Vagina (tissue), 2 donors: ENCODE measurements at places on chromosomes 6 and 20. TPM values are rescaled to one million over a fixed set of nuclear protein-coding genes. Genes with fewer than 3 reads are reported as not detected.

DNA sequence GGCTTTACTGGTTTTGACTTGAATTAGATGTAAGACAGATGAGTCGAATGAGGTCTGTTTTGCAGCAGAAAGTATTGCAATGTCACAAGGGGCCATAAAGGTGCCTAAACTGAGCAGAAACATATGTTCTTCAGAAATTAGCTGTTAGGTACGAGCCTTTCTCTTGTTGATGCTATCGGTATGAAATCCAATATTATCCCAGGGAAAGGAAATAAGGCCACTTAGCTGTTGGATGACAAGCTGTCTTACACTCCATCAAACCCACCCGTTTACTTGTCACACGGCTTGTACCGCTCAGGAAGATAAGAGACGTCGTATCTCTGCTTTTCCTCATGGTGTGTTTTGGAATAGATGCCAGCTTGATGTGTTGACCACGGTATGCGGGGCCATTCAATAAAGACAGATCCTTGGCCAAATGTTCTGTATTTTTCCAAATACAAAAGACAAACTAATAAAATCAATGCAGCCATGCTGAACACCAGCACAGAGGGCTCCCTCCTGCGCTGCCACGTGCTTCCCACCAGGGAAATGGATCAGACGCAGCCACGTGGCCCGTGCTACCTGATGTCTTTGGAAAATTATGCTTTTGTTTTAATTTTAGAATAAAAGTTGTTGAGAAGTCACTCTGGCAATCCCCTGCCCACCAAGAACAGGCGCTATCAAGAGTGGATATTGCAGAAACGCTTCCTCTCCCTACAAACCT lies 255.9 kb upstream of the SULF2 start:
- no peak overlapping the region for H3K27ac ChIP-seq
- H3K27me3 ChIP-seq = no peaks in the 10 kb centered on the region
- H3K4me3 ChIP-seq = no peak overlapping the region
- no peaks in the 10 kb centered on the region for H3K36me3 ChIP-seq

FAM83C gene
- 16.9 TPM for total RNA-seq

KIF25 gene
- not detected for total RNA-seq

DNA sequence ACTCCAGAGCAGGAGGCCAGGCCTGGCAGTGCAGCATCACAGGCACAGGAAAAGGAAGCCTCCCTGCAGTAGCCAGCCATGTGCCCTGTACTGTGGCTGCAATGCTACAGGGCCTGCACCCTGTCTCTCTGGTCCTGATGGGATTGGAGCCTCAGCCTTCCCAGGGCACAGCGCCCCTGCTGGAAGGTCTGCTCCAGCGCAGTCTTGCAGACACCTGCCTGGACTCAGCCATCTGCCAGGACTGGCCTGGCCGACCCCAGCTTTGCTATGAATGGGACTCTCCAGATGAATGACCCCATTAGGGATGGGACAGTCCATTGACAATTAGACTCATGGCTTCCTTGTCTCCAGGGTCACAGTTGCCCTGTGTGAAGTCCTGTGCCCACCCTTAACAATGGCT lies 251.6 kb downstream of the ERMARD start:
- H3K27me3 ChIP-seq = no peaks in the 10 kb centered on the region
- peak; percentile 90 for DNase-seq
- H3K4me1 ChIP-seq = no peaks in the 10 kb centered on the region
- no peak overlapping the region for H3K4me3 ChIP-seq
- H3K27ac ChIP-seq = no peak overlapping the region
- H3K36me3 ChIP-seq = no peaks in the 10 kb centered on the region

TMEM151B gene
- total RNA-seq = 0.49 TPM

GRCh38 chr6:124825564-124825963 lies 136.7 kb upstream of the RNF217 start:
- no peaks in the 10 kb centered on the region for H3K36me3 ChIP-seq
- no peak for DNase-seq
- no peak overlapping the region for H3K4me3 ChIP-seq

DNA sequence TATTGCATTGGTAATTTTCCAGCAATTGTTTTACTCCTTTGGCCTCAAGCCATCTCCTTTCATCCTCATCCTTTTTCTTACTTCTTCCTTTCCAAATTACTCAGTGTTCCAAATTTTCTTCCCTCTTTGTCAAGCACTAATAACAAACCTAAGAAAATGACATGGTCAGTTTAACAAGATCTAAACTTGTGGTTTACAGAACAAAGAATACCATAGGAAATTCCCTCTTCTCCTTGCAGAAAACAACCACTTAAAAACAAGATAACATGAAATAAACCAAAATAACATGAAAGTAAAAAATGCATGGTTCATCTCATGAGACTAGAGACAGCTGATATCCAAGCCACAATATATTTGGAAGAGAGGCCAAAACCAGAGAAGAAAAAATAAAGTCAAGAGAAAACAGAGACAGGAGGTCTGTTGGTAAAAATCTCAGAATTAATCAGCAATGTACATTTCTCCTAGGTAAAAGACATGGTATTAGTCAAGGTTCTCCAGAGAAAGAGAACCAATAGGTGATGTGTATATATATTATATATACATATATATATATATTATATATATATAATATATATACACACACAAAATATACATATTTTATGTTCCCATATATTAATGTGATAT lies 51.0 kb upstream of the SENP6 start:
- no peaks in the 10 kb centered on the region for H3K36me3 ChIP-seq
- H3K27me3 ChIP-seq = no peaks in the 10 kb centered on the region
- no peak overlapping the region for H3K27ac ChIP-seq
- no peak for DNase-seq

DNA sequence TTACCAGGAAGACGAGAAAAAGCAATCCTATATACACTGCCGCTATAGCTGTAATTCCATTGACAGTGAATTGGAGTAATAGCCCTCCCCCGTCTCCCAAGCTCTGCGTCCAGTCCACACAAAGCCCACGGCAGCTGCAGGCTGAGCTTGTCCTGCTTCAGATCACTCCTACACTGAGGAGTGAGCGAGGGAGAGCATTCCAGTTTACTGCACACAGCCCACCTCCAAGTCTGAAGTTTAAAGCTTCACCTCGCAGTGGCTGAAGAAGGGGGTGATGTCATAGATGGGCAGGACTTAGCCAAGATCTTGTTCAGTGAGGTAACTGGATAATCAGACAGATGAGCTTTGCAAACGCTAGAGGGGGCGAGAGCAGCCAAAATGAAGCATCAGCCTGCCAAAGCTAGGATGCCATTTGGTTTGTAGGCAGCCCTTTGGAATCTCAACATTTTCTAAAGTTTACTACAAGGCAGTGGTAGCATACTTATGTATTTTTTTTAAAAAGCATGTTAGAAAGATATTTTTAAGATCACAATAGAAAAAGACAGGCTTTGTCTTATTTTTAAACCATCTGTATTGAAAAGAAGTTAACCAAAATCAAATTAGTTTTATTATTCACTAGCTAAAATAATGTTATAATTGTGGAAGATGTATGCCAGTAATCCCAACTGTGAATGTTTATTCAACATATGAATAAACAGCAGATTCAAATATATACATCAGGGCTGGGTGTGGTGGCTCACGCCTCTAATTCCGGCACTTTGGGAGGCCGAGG lies at the start of gene FLRT3:
TSS of gene FLRT3 (minus strand) at position 213 of the 772 bp plus-strand sequence. CDS start 10,106 bp downstream, outside the sequence.
- H3K27ac ChIP-seq = peak within 1 kb of the TSS; percentile 56
- DNase-seq = peak; percentile 90
- peak within 1 kb of the TSS; percentile 52 for H3K4me3 ChIP-seq
- no peaks in the 10 kb centered on the region for H3K27me3 ChIP-seq
- no peaks in the 10 kb centered on the region for H3K36me3 ChIP-seq
- H3K4me1 ChIP-seq = peaks cover 20% of the 10 kb centered on the region

DNA sequence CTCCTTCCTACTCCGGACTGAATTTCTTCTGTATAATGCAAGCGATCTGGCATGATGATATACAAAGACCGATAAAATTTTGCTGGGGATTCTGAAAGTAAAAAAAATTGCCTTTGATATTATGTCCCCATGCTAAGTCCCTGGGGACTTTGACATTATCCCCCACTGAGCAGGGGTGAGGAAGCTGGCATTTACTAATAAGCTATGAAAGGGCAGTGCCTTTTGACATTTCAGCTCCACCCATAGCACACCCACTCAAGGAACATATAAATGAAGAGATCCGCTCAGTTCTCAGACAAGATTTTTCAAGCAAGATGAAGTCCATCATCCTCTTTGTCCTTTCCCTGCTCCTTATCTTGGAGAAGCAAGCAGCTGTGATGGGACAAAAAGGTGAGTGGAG lies at the start of gene SEMG2:
TSS of gene SEMG2 (plus strand) at position 298 of the 400 bp plus-strand sequence. CDS start at position 315, 17 bp downstream.
- H3K27me3 ChIP-seq = no peaks in the 10 kb centered on the region
- DNase-seq = no peak
- no peak within 1 kb of the TSS for H3K27ac ChIP-seq

GRCh38 chr6:73121421-73121993 lies 103.8 kb downstream of the KHDC1L start:
- H3K27me3 ChIP-seq = no peaks in the 10 kb centered on the region
- no peak overlapping the region for H3K4me3 ChIP-seq
- no peak for DNase-seq
- H3K27ac ChIP-seq = no peak overlapping the region
- H3K4me1 ChIP-seq = no peaks in the 10 kb centered on the region

TAAR1 gene
- not detected for total RNA-seq
